ENCODE measurements at places on chromosomes 13 and 19.

- DNase-seq, result no peak
Measured at GRCh38 chr13:113934576-113934975, 39.3 kb downstream of the C13orf46 start.

DNA sequence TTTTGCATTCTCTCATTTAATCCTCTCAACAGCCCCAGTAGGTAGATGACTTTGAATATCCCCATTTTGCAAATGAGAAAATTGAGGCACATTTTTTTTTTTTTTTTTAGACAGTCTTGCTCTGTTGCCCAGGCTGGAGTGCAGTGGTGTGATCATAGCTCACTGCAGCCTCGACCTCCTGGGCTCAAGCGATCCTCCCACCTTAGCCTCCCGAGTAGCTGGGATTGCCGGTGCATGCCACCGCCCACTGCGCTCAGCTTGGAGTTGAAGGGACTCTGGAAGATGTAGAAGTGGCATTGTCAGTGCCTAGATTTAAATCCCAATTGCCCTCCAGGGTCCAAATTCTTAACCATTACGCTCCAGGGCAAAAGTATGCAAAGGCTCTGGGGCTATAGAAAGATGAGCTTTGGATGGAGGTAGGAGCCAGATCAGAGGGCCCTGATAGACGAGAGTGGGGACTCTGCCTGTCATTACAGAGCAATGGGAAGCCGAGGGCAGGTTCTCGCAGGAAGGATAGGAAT is 813 bp upstream of the MCOLN1 start:
- DNase-seq, result no peak

- no peak for DNase-seq
Measured at GRCh38 chr13:73985783-73986182, 148.4 kb downstream of the KLF12 start.

GRCh38 chr19:6423499-6424194 is 964 bp downstream of the KHSRP start:
- DNase-seq, result no peak

GRCh38 chr19:42508892-42509444 is 19.3 kb downstream of the CEACAM1 start:
- no peak for DNase-seq

DNA sequence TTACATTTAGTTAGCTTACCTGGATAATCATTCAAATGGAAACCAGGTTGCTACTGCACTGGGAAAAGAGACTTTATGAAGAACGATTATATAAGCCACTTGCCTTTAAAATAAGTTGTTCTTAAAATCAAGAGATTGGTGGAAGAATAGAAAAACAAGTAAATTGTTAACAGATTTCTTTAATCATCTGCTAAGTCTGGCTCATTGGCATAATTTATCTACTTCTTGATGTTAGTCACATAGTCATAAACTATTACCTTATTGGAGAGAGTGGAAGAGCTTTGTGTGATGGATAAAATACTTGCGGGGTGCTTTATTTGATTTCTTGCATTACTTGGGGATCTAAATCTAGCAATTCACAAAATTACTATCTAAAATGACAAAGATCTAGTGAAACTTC is 6.8 kb downstream of the LSM14A start:
- DNase-seq, result no peak

- DNase-seq, result no peak
Measured at GRCh38 chr13:21020581-21020980, 40.8 kb downstream of the LATS2 start.
